HEK293T (cell line): ENCODE measurements at places on chromosomes 13 and 19.
A peak's percentile ranks its signal among the peaks of the same experiment; 100 is the strongest.

- DNase-seq: no peak
Measured at GRCh38 chr13:40155201-40155600, 499.7 kb downstream of the COG6 start.

GRCh38 chr19:53898636-53899341 lies 10.3 kb upstream of the CACNG7 start:
- DNase-seq: peak; percentile 88

GRCh38 chr13:109465148-109465547 lies 321.2 kb downstream of the IRS2 start:
- DNase-seq: no peak

- no peak for DNase-seq
Measured at GRCh38 chr13:105363261-105364190, 1171.9 kb downstream of the EFNB2 start.

DNA sequence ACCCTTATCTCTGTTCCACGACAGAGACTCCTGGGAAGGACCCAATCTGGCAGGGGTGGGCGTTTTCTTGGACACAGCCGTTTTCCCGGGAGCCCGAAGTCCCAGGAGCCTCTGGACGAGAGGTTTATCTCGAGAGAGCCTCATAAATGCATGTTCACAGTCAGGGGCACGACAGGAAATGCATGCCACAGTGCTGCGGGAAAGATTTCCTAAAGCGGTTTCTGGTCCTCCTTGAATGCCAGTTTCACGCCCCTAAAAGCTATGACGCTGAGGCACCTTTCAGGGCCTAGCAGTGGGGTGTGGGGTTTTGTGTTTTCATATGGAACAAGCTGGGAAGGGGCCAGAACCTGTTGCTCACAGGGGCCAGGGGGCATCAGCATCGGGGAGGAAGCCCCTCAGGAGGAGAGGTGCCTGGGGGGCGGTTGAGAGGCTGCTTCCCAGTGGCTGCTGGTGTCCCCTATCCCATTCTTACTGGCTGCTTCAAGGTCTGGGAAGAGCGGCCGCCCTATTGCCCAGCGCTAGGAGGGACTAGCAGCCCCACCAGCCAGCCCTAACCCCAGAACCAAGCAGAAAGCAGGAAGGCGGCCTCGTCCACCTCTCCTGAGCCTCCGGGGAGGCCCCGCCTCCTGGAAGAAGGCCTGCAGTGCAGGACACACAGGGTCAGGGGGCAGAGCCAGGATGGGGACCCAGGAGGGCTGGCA lies 157.0 kb downstream of the KDM4B start:
- DNase-seq: no peak

DNA sequence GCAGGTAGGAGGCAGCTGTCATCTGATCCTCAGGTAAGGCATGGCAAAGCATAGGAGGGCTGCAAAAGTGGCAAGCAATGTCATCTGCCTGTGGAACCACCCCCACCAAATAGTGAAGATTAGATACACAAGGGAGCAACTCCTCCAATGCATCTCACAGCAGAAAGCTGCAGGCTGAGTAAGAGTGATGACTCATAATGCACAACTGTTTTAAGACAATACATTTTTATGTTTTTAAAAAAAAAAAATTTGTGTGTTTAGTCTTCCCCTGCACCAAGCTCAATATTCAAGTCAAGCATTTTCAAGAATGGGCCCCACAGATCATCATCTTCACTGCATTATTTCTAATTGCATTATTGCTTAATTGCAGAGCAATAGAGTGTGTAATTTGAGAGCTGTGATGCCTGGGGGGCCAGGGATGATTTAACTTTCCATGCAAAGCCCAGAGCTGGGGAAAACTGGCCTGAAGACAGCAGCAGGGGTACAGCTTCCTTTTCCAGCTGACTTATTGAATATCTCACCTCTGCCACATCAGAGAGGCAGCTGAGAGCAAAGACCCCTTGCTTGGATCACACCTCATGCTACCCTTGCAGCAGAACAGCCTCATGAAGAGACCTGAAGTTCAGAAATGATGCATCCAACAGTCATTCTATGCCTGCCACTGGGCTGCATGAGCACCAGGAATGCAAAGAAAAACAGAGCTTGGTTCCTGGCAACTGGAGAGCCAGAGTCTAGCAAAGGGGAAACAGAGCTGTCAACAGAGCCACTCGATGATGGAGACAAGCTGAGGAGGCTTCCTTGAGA lies 22.7 kb upstream of the POP4 start:
- no peak for DNase-seq

DNA sequence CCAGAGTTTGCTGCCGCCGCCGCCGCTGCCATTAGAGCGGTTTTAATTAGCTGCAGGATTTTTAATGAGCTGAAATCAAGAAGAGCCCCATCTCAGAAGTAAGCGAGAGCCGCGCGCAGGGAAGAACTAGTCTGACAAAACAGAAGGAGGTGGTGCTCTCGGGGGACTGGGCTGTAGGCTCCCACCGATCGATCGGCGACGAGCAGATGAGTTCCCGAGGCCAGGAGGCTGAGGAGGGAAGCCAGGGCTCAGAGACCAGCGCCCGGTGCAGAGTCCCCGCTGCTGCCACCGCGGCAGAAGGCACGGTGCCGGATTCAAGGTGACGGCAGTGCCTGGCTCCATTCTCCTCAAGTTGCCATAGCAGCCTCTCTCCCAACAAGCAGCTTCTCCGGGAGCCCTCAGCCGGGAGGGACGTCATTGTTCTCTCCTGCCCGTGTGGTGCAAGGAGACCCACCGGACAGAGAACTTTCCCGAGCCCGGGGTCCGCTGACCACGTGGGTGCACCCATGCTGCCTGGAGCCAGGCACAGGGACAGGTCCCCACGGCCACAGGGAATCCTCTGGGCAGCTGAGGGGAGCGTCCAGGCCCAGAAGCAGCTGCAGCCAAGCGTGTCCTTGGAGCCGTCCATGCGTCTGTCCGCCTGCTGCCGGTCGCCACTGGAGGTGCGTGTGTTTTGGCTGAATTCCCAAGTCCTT lies 62.9 kb downstream of the CHST8 start:
- DNase-seq: no peak

DNA sequence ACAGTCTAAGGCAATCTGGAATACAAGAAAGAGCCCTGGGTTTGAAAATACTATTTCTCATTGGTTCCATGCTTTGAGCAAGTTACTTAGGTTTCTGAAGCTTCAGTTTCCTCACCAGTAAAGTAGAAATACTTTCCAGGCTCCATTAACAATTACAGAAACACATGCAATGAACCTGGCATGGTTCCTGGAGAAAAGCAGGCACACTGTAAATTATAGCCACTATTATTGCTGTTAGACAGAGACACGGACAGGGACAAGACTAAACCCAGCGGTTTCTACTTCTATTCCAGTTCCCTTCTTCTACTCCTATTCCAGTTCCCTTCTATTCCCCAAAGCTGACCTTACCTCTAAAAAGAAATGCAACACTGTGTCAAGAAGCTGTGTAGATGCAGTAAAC lies 41.2 kb downstream of the MIPEP start:
- no peak for DNase-seq

DNA sequence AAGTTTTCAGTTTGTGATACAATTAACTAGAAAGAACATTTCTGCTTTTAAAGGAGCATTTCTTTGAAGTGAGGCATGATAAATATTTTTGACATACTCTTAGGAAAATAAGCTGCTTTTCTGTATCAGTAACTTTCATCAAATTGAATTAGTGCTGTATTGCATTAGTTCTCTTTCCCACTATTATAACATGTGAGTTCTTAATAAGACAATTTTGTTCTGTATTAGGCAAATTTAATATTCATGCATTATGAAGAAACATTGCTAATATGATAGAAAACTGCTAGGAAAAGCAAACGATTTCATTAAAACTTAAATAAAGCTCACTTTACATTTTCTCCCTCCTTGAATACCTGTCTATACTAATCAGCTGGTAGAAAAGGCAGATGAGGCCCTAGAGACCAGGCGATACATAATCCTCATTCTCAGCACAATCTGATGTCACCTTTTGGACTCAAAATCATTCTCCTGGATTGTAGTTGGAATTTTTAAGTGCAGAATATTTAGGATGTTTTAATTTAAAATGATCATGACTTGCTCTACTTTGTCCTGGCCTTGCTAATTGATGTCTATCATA lies 1636.8 kb downstream of the PCDH9 start:
- DNase-seq: no peak

DNA sequence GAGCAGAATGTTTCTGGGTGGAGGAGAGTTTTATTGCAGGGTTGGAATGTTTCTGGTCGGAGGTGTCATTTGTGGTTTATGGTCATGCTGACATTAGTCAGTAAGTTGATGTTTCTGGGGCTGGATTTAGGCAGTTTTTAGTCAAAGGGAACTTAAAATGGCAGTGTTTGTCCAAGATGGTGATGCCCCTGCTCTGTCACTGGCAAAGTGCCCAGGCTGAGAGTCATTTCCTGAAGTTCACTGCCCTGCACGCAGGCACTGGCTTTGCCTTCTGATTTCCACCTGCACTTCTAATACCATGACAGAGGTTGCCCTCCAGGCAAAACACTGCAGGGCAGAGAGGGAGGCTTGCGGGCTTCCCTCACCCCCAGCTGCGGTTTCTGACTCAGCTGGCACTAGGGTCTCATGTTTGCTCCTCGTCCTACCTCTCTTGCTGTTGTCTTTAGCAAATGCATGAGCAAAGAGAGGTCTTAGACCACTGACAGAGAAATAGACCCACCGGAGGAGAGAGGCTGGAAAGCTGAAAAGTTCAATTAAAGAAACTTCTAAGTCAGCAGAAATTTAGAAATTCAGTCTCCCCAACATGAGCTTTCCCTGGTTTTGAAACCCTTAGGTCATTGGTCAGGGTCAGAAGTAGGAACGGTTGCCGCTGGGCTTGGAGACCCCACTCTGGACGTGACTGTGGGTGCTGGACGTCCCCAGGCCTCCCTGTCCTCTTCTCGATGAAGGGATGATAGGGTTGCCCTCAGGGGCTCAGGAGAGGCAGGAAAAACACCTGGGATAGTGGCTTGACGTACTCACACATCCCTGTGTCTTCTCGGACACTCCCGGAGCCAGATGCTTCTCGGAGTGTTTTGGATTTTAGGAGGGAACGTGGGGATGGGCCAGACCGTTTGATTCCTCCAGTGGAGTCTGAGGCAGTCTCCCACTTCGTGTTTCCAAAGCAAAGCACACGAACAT lies 26.3 kb downstream of the TMEM255B start:
- no peak for DNase-seq

- no peak for DNase-seq
Measured at GRCh38 chr13:110319397-110319773, 12.3 kb downstream of the COL4A2 start.

DNA sequence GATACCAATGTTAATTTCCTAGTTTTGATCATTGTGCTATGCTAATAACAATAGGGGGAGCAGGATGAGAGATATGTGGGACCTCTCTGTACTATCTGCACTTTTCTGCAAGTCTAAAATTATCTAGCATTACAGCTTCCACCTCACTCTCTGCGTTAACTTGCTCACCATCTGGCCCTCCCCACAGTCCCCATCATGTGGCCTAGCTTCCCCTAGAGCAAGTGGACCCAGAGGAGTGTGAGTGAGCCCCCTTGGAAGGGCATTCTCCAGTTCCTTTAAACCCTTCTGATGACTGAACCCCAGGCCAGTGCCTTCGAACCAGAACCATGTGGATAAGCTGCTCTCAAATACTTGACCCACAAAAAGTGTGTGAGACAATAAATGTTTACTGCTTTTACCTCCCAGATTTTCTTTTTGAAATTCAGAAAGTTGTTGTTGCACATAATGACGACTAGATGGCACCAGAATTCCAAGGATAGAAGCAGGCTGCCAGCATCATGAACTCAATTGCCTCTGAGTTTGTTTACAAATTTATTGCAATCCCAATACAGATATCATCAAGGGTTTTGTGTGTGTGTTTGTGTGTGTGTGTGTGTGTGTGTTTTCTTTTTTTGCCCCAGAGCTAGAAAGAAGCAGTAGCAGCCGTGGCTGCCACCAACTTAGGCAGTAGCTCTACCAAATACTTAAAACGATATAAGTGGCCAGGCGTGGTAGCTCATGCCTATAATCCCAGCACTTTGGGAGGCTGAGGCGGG lies 49.0 kb upstream of the ZNF780A start:
- DNase-seq: peak; percentile 50

GRCh38 chr13:79631051-79631659 lies 150.2 kb downstream of the NDFIP2 start:
- DNase-seq: no peak

DNA sequence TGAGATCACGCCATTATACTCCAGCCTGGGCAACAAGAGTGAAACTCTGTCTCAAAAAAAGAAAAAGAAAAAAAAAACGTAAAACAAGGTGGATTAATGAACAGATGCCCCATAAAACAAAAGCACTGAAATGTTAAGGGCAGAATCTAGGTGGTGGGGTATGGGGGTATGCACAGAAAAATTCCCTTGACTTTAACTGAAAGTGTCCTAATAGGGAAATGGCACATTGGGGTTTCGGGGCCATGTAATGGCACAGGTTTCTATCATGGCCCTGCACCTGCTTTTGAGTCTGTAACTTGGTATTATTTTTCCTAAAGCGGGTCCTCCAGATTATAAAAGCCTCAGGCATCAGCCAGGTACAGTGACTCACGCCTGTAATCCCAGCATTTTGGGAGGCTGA lies 16.2 kb downstream of the NOP53 start:
- no peak for DNase-seq

- DNase-seq: no peak
Measured at GRCh38 chr19:14383661-14384555, 2.7 kb downstream of the ADGRE5 start.

DNA sequence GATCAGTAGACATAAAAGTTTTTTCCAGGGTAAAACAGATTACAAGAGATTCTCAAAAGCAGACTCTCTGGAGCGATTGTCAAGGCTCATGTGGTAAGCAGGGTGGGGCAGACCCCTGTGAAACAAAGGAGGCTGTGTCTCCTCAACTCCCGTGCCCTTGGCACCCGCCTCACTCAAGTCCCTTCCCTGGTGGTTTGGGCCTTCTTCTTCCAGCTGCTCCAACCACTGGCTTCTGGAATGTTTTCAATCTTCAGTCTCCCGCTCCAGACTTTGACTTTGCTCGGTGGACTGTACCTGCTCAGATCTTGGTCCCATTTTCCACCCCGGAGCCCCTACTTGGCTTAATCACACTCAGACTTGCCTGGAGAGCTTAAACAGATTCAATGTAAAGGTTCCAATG lies 74.8 kb upstream of the STK24 start:
- DNase-seq: no peak

- DNase-seq: no peak
Measured at GRCh38 chr13:44198826-44199225, 174.8 kb upstream of the SERP2 start.

DNA sequence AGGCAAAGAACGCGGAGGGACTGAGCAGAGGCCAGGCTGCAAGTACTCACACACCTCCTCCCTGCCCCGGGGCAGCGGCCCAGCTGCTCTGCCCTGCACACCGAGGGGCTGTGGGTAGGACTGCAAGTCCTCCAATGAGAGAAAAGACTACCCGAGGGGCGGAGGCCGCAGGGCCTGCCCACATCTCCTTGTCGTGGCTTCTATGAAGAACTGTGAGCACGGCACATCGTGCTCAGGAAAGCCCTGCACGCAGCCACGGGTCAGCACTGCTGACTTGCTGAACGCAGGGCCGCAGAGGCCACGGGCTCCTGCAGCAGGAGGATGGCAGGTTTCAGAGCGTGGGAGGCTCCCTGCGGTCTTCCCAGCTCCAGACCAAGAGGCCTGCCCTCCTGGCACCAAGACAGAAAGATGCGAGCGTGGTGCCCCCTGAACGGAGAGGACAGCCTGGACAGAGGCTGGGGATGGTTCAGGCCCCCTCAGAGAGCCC lies 37.4 kb downstream of the CEBPG start:
- no peak for DNase-seq

GRCh38 chr19:55467236-55468053 lies 2.9 kb upstream of the C19orf85 start:
- peak; percentile 72 for DNase-seq

GRCh38 chr19:13842291-13843103 lies 34.4 kb upstream of the NANOS3 start:
- DNase-seq: no peak

GRCh38 chr13:113139577-113139976 lies 17.0 kb downstream of the F10 start:
- no peak for DNase-seq

- no peak for DNase-seq
Measured at GRCh38 chr13:108263621-108264355, 5.7 kb upstream of the TNFSF13B start.
